ENCODE measurements at places on chromosomes 1 and 21. TPM values are rescaled to one million over a fixed set of nuclear protein-coding genes. Genes with fewer than 3 reads are reported as not detected.

Gene INSRR
- total RNA-seq: 0.68 TPM

Gene OVAAL
- not detected for total RNA-seq

Gene INAVA
- total RNA-seq: not detected

Gene S100A7
- not detected for total RNA-seq

Gene LRRN2
- total RNA-seq: 0.05 TPM

Gene FABP3
- total RNA-seq: not detected

Gene NTNG1
- not detected for total RNA-seq

Gene GBP4
- 29.5 TPM for total RNA-seq

Gene DCST2
- not detected for total RNA-seq

Gene L1TD1
- not detected for total RNA-seq

Gene IFNLR1
- total RNA-seq: 5.3 TPM

Gene KRTAP7-1
- total RNA-seq: not detected

Gene TFF2
- not detected for total RNA-seq

Gene RORC
- 1.3 TPM for total RNA-seq

Gene OR2L5
- total RNA-seq: not detected

Gene PLXNA2
- not detected for total RNA-seq

Gene ZSWIM5
- total RNA-seq: 0.12 TPM
